ENCODE measurements at places on chromosomes 6 and 20.

DNA sequence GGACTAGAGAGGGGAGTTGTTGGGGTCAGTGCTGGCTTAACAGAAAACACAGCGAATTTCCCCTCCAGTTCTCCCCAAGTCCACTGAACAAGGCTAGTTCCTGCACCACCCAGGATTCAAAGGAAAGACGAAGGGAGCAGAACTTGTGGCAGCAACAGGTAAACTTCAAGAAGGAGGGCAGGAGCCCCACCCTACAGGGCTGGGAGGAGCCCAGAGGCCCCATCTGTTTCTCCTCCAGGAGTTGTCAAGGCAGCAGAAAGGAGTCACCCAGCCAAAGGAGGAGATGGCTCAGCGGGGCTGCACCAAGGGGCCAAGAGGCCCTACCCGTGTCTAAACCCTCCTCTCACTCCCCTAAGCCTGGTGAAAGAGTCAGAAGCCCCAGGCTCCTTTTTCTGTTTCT lies 1.7 kb downstream of the SAPCD1 start:
- no peak for DNase-seq

GRCh38 chr20:38665506-38666285 lies 58.6 kb upstream of the SLC32A1 start:
- no peak for DNase-seq

DNA sequence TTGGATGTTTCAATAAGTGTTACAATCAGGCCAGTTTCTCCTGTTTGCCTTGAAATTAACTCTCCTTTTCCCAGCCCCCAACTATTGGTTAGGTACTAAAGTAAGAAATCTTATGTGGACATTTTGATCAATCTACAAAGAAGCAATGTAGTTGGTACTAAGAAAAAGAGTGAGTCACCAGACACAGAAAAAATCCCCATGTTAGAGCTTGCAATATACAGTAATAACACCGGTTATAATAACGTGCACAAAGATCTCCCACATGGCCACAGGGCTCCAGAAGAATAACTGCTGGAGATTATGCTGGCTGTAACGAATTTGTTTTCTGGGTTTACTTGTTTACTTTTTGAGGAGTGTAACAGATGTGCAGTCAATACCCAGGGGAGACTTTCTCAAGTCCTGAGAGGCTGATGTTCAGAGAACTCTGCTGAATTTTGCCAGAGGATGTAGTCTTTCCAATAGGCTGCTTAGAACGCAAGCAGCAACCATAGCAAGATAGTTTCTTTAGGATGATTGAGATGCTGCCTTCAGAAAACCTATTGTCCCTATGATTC lies 166.2 kb upstream of the SPACA1 start:
- no peak for DNase-seq

GRCh38 chr6:73538116-73538779 lies 17.4 kb upstream of the EEF1A1 start:
- DNase-seq = no peak

DNA sequence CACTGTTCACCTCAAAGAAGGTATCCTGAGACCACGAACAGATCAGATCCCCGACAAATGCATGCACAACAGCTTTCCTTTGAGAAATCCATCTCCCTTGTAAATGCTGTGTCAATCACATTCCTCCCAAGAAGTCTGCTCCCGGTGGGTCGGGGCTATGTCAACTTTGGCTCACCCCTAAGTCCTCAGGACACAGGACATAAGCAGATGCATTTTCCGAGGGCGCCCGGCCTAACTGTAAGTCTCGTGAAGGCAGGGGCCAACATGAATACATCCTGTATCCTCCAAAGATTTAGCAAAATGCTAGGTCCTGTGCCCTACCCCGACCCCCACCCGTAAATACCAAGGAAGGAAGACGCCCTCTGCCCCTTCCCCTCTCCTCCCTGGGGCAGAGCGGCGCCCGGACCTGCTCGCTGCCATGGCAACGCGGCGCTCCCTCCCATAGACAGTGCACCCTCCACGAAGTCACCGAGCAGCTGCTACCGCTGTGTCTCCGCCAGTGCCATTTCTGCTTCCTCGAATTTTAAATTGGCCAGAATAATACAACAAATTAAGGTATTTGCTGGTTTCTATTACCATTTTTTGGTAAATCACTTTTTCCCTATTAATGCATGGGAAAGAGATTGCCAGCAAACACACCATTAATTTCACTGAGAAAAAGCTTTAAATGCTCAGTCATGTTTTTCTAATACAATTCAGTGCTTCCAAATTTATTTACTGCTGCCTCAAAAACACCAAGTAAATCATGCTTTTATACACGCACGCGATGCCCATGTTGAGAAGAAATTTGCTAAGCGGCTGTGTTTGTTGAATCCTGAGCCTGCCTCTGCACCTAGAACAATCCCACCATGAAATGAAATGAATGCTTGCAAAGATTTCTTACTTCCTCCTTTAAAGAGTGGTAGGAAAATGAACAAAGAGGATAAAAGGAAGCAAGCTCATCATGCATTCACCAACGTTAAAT lies 100.6 kb downstream of the PCSK2 start:
- DNase-seq = no peak

GRCh38 chr6:10341605-10342004 lies 73.3 kb downstream of the TFAP2A start:
- no peak for DNase-seq

- DNase-seq = no peak
Measured at GRCh38 chr6:95081949-95082348, 495.4 kb upstream of the MANEA start.

GRCh38 chr6:36114798-36115408 lies 15.4 kb upstream of the MAPK13 start:
- no peak for DNase-seq

GRCh38 chr6:33677143-33677660 lies 34.3 kb downstream of the UQCC2 start:
- peak; percentile 49 for DNase-seq

DNA sequence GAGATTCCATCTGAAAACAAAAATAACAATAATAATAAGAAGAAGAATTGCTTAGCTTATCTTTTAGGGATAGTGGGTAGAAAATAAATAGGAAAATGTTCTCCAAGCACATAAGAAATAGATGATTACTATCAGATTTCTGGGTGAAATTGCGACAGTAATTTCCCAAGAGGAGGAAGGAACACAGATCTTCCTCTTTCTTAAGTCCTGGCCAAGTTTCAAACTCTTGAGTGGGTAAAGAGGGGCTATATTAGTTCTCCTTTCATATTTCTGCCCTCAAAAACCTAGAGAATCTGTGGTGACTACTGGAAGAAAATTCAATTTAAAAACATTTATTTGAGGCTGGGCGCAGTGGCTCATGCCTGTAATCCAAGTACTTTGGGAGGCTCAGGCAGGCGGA lies 63.7 kb downstream of the PHACTR2 start:
- no peak for DNase-seq

DNA sequence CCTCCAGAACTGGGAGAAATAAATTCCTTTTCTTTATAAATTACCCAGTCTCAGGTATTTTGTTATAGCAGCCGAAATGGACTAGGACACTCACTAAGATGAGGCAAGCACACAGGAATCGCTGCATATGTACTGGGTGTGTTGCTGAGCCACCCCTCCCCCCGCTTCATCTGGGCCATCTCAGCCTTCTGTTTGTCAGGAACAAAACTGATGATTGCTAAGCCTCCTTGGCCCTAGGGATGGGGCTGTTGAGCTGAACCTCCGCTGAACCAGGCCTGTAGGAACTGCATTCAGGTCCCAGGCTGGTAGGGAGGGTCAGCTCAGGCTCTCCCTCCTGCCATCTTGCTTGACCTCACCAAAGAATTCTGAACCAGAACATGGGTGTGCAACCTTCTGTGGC lies 108.6 kb downstream of the MAP3K7 start:
- DNase-seq = no peak

DNA sequence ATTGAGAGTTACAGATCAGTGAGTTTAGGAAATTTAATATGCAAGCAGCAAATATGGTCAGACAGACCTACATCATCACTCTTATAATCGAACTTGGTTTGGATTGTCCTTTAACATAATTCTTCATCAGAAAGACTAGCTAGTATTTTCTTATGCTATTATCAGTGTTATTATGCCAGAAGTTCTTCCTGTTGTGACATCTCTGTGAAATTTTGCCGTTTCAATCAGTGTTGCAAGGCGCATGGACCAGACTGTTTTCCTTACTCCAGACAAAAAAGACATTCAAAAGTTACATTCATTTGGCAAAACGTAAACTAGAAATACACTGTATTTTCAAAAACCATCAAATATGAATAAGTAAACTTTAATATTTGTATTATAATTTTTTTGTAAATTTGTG lies 5.7 kb upstream of the TENT5A start:
- DNase-seq = no peak

GRCh38 chr20:15593081-15593480 lies 980.2 kb downstream of the KIF16B start:
- DNase-seq = no peak

DNA sequence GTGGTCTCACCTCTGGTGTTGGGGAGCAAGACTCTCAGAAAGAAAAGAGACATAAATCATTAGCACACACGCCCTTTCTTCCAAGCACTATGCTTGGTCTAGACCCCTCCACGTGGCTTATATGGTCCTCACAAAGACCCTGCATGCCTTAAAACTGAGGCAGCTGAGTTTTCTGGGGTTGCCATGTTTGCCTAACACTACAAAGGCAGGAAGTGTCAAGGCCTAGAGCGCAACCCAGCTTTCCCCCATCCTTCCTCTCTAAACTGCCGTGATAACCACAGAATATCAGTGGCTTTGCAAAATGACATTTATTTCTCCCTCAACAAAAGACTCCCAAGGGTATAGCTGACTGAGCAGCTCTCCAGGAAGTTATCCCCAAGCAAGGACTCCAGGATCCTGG lies 146.5 kb upstream of the TOP1 start:
- no peak for DNase-seq

DNA sequence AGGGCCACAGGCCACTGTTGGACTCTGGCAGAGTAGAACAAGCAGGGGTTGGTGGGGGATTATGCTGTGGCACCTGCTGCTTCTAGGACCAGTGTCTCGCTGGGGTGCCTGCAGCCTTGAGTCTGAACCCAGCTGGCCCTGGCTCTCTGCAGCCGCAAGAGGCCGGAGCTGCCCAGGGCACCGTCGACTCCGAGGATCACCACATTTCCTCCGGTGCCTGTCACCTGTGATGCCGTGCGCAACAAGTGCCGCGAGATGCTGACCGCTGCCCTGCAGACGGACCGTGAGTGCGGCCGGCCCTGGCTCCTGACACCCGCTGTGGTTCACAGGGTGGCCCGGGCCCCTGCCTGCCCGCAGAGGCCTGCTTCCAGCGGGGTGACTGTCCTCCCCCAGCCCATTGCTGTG lies 6.2 kb downstream of the TCEA2 start:
- no peak for DNase-seq

GRCh38 chr6:153944201-153944600 lies 94.8 kb upstream of the OPRM1 start:
- DNase-seq = no peak

DNA sequence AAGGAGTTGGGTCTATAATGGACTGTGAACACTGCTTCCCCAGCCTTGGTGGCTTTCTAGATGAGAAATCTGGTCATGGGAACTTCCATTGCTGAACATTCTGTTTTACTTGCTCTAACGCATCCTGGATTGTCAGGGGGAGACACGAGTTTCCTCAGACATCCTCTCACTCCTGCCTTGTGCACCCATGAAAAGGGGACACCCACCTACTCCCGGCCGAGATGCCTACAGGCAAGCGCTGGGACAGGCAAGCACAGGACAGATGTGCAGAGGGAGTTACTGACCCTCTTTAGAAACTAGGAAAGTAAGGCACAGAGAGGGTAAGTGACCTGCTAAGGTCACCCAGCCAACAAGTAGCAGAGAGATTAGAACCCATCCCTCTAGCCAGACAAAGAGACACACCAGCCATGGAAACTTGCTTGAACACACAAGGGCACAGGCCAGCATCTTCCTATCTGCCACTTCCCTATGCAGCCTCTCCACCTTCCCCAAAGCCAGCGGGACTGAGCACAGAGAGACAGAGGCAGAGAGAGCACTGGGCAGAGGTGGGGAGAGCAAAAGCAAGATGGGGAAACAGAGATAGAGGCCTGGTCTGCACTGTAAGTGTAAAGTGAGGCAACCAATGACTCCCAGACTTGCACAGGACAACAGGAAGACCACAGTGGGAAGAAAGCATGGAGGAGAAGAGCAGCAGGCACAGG lies 845 bp upstream of the SFTA2 start:
- DNase-seq = no peak

Data from left hindlimb (tissue), 1 donor.